ENCODE measurements at places on chromosomes 6 and 20. TPM values are rescaled to one million over a fixed set of nuclear protein-coding genes. Genes with fewer than 3 reads are reported as not detected.

- H3K4me1 ChIP-seq: no peaks in the 10 kb centered on the region
- no peaks in the 10 kb centered on the region for H3K27me3 ChIP-seq
- no peak for DNase-seq
- H3K4me3 ChIP-seq: no peak overlapping the region
- peaks cover 5% of the 10 kb centered on the region for H3K36me3 ChIP-seq
These were observed 28.9 kb downstream of the PLG start for GRCh38 chr6:160730911-160731310.

DNA sequence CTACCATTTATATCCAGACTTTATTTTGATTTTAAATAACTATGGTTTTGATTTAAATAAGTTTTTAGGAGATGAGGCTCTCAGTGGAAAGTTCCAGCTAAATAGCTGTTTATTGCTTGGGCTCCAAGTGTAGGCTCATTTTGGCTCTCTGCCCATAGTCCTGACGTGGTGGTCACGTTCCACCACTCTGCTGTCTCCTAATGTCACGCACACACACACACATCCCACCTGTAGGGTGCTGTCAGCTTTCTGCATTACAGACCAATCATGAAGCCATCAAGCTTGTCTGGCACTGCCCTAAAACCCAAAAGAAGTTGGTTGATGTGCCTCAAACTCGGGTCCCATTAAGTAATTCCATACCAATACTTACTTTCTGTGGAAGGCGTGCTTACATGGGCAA lies 45.4 kb downstream of the PANK2 start:
- no peaks in the 10 kb centered on the region for H3K27me3 ChIP-seq
- no peak overlapping the region for H3K4me3 ChIP-seq
- no peak for DNase-seq
- H3K36me3 ChIP-seq: no peaks in the 10 kb centered on the region
- H3K27ac ChIP-seq: no peak overlapping the region
- no peaks in the 10 kb centered on the region for H3K4me1 ChIP-seq

DNA sequence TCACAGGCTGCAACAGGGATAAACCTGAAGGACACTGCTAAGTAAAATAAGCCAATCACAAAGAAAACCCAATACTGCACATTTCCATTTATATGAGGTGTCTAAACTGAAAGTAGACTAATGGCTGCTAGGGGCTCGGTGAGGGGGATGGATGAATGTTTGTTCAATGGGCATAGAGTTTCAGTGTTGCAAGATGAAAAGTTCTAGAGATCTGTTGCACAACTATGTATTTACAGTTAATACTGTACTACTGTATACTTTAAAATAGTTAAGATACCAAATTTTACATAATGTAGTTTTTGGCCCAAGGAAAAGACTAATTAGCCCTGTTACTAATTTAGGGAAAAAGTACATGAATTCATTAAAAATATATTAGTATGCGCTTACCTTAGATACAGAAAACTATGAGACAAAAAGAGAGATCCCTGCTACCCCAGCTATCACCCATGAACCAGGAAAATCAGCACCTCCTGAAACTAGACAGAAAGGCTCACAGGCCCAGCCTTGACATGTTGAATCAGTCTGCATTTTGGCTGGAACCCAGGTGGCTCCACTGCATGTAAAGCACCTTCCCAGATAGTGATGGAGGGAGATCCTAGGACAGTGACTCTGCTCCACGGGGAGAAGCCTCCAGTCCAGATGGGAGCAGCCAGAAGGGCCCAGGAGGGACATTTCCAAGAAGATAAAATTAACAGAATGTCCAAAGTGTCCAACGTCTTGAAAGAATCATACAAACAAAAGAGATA lies 16.1 kb downstream of the HLA-F start:
- no peak for DNase-seq
- no peaks in the 10 kb centered on the region for H3K4me1 ChIP-seq
- H3K4me3 ChIP-seq: no peak overlapping the region
- no peaks in the 10 kb centered on the region for H3K36me3 ChIP-seq

GRCh38 chr6:100311707-100312251 lies 152.9 kb downstream of the SIM1 start:
- H3K36me3 ChIP-seq: no peaks in the 10 kb centered on the region
- H3K4me1 ChIP-seq: no peaks in the 10 kb centered on the region
- H3K4me3 ChIP-seq: no peak overlapping the region
- no peaks in the 10 kb centered on the region for H3K27me3 ChIP-seq
- DNase-seq: no peak
- H3K27ac ChIP-seq: no peak overlapping the region

DNA sequence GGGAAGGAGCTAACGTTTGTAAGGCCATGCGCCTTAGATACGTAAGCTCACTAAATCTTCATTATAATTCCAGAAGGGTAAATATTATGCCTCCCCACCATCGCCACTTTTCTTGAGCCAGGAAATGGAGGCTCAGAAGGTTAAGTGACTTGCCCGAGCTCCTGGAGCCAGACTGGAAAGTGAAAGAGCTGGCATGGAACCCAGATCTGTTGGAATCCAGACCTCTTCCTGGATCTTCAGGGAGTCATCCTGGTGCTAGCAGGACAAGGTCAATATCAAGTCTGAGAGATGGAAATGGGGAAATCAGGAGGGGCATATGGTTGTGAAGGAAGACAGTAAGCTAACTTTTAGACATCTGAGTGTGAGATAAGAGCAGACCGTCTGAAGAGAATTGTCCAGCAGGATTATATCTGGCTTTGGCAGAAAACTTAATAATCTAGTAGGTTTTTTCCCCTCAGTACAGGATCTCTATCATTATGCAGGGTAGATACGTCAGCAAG lies 6.2 kb downstream of the TMEM200A start:
- no peak overlapping the region for H3K27ac ChIP-seq
- no peaks in the 10 kb centered on the region for H3K27me3 ChIP-seq
- DNase-seq: no peak

SLC12A5 gene
- 0.32 TPM for total RNA-seq

MLIP gene
- 29.4 TPM for total RNA-seq

GRCh38 chr6:95095855-95096254 lies 481.5 kb upstream of the MANEA start:
- H3K4me1 ChIP-seq: no peaks in the 10 kb centered on the region
- no peaks in the 10 kb centered on the region for H3K36me3 ChIP-seq
- no peak for DNase-seq
- H3K27ac ChIP-seq: peak overlapping the region; percentile 66
- peak overlapping the region; percentile 16 for H3K4me3 ChIP-seq

DNA sequence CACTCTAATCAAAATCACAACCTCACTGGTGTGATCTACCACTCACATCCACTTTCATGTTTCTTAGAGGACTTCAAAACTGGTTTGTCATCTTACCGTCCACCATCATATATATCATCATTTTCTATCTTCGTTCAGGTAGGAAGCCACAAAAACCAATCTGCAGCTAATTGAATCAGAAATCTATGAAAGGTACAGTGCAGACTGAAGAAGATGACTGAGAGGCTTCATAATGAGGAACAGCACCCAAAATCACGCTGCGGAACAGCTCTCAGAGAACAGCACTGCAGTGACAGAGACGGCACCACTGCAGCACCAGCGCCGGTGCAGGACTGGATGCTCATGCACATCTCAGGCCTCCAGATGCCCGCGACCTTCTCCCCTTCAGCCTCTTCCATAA lies 13.0 kb downstream of the GMDS start:
- H3K36me3 ChIP-seq: no peaks in the 10 kb centered on the region
- no peak overlapping the region for H3K27ac ChIP-seq
- no peaks in the 10 kb centered on the region for H3K27me3 ChIP-seq

DNA sequence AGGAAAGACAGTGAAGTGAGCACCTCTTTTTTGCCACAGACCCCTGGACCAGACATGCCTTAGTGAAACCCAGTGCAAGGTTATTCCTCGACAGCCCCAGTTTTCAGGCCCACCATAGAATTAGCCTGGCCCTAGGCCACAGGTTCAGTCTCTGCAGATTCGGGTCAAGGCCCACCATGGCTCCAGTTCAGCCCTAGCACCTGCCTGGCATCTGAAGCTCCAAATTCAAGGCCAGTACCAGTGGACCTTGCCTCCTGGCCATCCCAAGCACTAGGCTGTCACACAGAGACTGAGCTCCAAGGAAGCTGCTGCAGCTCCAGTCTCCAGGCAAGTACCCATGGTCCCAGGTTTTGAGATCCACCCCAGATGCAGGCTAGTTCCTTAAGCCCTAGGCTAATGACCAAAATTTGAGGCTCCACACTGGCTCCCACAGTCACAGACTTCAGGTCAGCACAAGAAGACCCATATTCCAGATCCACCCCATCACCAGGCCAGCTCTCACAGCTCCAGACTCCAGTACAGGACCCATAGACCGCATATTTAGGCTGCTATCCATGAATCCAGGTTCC lies 877.5 kb upstream of the ADGRB3 start:
- H3K36me3 ChIP-seq: no peaks in the 10 kb centered on the region
- H3K27me3 ChIP-seq: no peaks in the 10 kb centered on the region
- no peaks in the 10 kb centered on the region for H3K4me1 ChIP-seq
- no peak overlapping the region for H3K4me3 ChIP-seq
- DNase-seq: peak; percentile 3

GSTA2 gene
- 53.7 TPM for total RNA-seq

GRCh38 chr20:8601542-8601912 lies 467.4 kb upstream of the PLCB4 start:
- H3K36me3 ChIP-seq: no peaks in the 10 kb centered on the region
- no peak overlapping the region for H3K4me3 ChIP-seq
- no peaks in the 10 kb centered on the region for H3K27me3 ChIP-seq
- H3K27ac ChIP-seq: no peak overlapping the region
- H3K4me1 ChIP-seq: no peaks in the 10 kb centered on the region

FAM217A gene
- total RNA-seq: not detected

DNA sequence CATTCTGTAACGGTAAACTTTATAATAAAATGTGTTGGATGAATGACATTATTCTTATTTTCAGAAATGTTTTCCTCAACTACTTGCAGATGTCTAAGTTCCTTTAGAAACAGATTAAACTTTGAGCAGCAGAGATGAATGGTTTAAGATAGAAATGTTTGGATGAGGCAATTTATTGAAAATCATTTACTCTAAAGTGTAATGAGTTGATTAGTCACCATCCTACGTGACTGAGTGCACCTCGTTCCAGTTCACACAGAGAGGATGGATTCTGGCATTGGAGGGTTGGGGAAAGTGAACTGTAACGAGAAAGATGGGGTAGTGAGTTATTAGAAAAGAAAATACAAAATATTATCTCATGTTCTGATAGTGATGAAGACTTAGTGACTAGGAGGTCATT lies 28.7 kb downstream of the SMPDL3A start:
- H3K27ac ChIP-seq: no peak overlapping the region
- no peaks in the 10 kb centered on the region for H3K4me1 ChIP-seq
- no peaks in the 10 kb centered on the region for H3K36me3 ChIP-seq

AIF1 gene
- 11.6 TPM for total RNA-seq

ECT2L gene
- total RNA-seq: not detected

- no peaks in the 10 kb centered on the region for H3K4me1 ChIP-seq
- no peaks in the 10 kb centered on the region for H3K27me3 ChIP-seq
- H3K36me3 ChIP-seq: no peaks in the 10 kb centered on the region
These were observed 240.7 kb downstream of the ARID1B start for GRCh38 chr6:157017861-157018260.

DNA sequence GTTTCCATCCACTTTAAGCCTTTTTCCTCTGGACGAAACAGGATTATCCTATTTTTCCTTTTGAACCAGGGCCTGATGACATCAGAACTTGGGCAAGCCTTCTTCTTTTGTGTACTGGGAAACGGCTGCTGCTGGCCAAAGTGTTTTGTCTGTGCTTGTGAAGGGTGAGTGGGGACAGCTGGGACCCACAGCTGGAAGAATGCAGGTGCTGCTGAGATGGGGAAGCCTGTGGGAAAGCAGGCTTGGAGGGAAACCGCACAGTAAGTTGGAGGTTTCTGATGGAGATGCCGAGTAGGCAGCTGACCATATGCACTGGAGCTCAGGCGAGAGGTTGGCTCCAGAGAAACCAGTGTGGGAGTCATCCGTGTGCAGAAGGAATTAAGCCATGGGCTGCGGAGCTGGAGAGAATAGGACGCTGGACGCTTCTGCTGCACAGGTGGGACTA lies 8.5 kb upstream of the PSMG4 start:
- H3K27ac ChIP-seq: no peak overlapping the region
- no peaks in the 10 kb centered on the region for H3K36me3 ChIP-seq
- H3K4me3 ChIP-seq: no peak overlapping the region

- no peak for DNase-seq
- H3K4me3 ChIP-seq: no peak overlapping the region
- no peaks in the 10 kb centered on the region for H3K4me1 ChIP-seq
- no peak overlapping the region for H3K27ac ChIP-seq
These were observed 48.8 kb downstream of the LAMA4 start for GRCh38 chr6:112205427-112206109.

GRCh38 chr6:43729537-43729936 lies 40.5 kb upstream of the VEGFA start:
- H3K36me3 ChIP-seq: no peaks in the 10 kb centered on the region
- H3K4me1 ChIP-seq: no peaks in the 10 kb centered on the region
- no peaks in the 10 kb centered on the region for H3K27me3 ChIP-seq
- no peak overlapping the region for H3K27ac ChIP-seq

GRCh38 chr6:14743474-14744211 lies 502.2 kb upstream of the JARID2 start:
- H3K4me3 ChIP-seq: no peak overlapping the region
- H3K27ac ChIP-seq: no peak overlapping the region
- H3K27me3 ChIP-seq: no peaks in the 10 kb centered on the region
- DNase-seq: no peak
- no peaks in the 10 kb centered on the region for H3K36me3 ChIP-seq

- H3K4me1 ChIP-seq: peaks cover 7% of the 10 kb centered on the region
- DNase-seq: no peak
- H3K27ac ChIP-seq: peak overlapping the region; percentile 77
- no peaks in the 10 kb centered on the region for H3K27me3 ChIP-seq
- peaks cover 14% of the 10 kb centered on the region for H3K36me3 ChIP-seq
These were observed 476 bp downstream of the AAR2 start for GRCh38 chr20:36236786-36237121.

DNA sequence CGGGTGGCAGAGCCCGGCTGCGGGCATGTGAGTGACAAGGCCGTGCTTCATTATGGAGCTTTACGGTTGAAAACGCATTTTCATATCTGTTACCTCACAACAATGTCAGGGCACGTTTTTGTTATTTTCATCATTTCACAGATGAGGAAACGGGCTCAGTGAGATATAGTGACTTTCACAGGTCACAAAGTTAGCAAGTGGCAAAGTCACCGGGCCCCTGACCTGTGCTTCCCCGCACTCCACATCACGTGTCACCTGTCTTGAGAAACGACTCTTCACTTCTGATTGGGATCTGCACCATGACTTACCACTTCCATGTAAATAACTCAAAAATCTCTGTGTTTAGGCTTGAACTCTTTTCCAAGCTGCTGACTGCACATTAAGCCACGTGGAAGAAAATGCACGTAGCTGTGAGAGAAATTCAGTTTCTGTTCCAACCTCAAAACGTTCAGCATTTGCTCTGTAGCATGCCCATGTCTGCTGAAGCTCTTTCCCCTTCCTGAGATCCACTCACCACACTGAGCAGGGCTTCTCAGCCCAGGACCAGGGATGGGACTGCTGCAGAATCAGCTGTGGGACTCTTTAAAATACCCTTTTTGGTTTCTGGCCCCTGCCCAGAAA lies 107.2 kb downstream of the ARMC2 start:
- no peak for DNase-seq
- H3K4me1 ChIP-seq: no peaks in the 10 kb centered on the region
- no peaks in the 10 kb centered on the region for H3K27me3 ChIP-seq
- H3K4me3 ChIP-seq: no peak overlapping the region
- H3K36me3 ChIP-seq: no peaks in the 10 kb centered on the region

GRCh38 chr6:149334682-149335160 lies 17.2 kb downstream of the TAB2 start:
- H3K27ac ChIP-seq: no peak overlapping the region
- no peak overlapping the region for H3K4me3 ChIP-seq
- H3K4me1 ChIP-seq: no peaks in the 10 kb centered on the region
- no peaks in the 10 kb centered on the region for H3K27me3 ChIP-seq
- DNase-seq: no peak

PRDM1 gene
- total RNA-seq: 2.8 TPM
